ENCODE measurements at places on chromosomes 2 and 18.
A peak's percentile ranks its signal among the peaks of the same experiment; 100 is the strongest.

- DNase-seq, result no peak
These were observed 13.6 kb downstream of the FRZB start for GRCh38 chr2:182852801-182853200.

GRCh38 chr18:54260396-54261072 lies 8.8 kb upstream of the POLI start:
- DNase-seq, result no peak

DNA sequence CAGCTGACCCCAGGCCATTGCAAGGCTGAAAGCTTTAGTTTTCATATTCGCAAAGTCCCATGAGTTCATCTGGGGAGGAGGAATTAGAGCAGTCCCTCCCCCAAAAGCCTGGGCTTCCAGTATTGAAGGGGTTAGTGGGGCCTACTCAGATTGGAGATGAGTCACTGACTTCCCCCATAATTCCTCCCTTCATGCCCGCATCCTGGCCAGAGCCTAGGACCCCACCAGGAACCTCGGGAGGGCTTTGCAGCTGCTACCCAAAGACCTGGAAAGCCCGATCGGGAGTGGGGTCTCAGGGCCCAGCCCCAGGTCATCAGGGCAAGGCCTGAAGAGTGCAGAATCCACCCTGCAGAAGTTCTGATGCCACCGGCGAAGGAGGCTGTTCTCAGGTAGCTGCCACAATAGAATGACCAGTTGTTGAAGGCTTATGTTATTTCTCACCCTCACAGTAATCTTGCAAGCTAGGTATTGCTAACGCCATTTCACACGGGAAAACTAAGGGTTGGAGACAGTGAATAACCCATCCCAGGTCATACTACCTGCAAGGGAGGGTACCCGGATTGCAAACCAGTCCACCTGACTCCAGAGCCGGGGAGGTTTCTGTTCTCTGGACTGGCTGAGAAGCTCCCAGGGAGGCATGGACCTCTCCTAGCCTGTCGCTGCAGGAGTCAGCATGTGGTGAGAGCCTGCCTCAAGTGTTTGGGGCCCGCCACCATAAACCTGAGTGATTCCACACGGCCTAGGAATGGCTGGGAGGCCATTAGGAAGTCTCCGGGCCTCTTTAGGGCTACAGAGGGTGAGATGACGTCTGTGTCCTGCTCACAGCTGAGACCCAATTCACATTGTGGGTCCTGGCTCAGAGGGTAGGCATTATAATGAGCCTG lies 5.8 kb upstream of the ARID5A start:
- no peak for DNase-seq

DNA sequence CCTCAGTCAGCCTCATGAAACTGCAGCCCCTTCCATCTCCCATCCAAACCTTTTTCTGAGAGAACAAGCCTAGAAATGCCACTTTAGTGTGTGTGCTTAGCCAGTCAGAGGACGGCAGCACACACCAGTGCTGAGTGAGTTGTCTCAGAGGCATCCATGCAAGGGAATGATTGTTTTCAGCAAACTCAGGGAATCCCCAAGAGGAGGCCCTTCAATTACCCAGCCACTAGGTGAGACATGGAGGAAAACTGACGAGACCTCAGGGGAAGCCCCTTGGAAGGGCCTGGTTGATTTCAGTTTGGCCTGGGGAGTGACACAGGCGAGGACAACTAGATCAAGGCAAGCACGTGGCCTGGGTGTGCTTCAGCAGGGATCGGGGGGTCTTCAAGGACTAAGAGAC lies 49.7 kb downstream of the APOB start:
- no peak for DNase-seq

GRCh38 chr2:129882476-129882875 lies 97.0 kb upstream of the RAB6C start:
- DNase-seq, result no peak

DNA sequence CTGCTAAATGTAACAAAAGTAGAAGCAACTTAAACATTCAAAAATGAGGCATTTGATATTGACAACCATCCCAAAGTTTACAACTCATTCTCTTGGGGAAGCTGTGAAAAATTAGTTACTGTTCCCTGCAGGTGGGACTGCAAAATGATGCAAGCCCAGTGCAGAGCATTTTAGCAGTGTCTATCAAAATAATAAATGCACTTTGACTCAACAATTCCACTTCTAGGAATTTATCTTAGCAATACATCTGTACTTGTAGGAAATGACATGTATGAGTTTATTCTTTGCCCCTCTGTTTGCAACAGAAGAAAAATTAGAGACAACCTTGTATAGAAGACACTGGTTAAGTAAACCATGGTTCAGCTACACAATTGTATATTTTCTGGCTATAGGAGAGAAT lies 48.0 kb upstream of the TLK1 start:
- no peak for DNase-seq

- no peak for DNase-seq
These were observed 164.1 kb downstream of the SLC8A1 start for GRCh38 chr2:40287773-40288172.

GRCh38 chr2:62204998-62205496 lies 9.1 kb downstream of the B3GNT2 start:
- DNase-seq, result no peak

- DNase-seq, result peak; percentile 14
These were observed 15.5 kb upstream of the ECEL1 start for GRCh38 chr2:232502911-232503808.

GRCh38 chr2:17574406-17575073 lies 34.0 kb downstream of the VSNL1 start:
- DNase-seq, result no peak

DNA sequence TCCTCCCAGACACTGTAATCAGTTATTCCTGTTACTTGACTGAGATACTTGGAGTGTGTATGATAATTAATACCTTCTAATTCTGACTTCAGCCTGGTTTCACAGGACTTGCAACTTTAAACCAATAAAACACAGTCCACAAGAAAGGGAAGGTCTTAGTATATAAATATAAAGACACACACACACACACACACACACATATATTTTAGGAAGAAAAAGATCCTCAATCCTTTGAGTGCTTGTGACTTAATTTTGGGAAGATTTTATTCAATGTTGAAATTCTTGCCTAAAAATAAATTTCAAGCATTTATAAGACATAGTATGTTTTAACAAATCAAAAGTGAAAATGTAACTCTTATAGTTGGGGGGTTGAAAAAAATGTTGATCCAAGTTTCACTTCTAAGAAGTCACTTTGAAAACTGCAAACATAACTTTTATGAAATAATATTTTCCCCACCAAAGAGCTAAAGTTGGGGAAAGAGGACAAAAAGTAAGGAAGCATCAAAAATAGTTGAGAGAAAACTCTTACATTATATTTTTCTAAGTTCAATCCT lies 824 bp upstream of the VPS54 start:
- DNase-seq, result no peak

DNA sequence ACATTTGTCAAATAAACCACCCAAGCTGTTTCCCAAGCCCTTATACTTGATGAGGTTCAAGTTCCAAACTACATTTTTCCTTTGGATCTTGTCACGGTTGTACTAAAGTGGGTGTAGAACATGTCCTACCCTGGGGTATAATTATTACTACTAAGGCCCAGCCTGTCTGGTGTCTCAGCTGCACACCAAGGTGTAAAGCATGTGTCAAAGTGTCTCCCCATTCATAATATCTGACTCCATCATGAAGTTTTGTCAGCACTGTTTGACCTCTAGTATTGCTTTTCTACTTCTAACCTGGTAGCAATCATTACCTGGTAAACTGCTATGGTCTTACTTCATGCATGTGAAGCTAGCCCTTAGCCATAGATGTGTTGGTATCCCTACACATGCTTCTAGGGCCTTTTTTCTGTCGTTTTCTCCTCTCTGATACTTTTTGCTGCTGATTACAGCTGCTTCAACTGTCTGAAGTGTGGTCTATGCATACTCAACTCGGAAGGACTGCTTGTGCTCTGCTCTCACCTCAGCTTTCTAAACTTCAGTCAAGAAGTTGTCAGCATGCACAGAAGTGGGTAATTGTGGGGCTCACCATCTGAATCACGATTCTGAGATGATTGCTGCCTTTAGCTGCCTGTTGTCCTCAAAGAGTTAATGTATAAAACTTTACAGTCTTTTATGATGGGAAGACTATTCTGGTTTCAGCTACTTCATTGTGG lies 445.7 kb upstream of the TRIB2 start:
- DNase-seq, result no peak

DNA sequence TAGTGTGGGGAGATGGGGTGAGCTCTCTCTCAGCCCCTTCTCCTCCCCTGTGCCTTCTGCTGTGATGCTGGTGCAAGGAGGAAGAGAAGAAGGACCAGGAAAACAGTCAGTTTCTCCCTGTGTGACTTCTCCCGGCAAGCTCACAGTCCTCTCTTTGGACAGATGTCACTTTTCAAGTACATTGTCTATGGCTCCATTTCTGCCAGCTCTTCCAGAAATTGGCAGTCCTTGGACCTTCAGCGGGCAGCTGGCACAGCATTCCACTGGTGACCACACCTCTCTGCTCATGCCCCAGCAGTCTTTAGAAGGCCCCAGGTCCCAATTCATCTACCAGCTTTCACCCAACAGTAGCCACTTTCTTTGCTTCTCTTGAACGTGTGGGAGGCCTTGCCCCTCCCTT lies 63.9 kb downstream of the AOX1 start:
- DNase-seq, result no peak

- DNase-seq, result no peak
These were observed 822.6 kb downstream of the TRIB2 start for GRCh38 chr2:13539296-13539695.

GRCh38 chr18:29156531-29156930 lies 979.6 kb upstream of the CDH2 start:
- DNase-seq, result no peak

DNA sequence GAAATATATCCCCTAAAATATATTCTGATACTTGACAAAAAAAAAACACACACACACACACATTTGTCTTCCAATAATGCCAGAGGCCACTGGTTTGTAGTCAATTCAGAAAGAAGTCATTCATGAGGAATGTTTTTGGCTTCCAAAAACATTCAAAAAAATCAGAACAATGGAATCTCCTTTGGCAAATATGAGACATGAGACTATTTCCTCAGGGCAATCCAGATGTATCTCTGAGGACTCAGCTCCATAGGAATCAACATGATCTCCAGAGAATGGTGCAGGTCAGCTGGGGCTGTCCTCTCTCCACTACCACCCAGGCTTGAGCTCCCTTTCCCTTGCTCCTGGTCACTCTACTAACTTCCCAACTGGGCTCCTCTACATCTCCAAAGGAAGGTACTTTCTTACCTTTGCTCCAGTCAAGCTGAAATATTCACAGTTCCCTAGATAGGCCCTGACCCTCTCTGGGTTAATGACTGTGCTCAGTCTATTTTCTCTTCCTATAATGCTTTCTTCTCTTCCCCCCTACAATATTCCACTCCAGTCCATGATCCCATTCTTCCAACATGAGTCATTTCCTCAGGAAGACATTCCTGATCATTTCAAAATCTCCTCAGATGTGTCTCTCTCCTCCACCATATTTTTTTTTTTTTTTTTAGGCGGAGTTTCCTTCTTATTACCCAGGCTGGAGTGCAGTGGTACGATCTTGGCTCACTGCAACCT lies 145.3 kb downstream of the C1D start:
- peak; percentile 47 for DNase-seq

DNA sequence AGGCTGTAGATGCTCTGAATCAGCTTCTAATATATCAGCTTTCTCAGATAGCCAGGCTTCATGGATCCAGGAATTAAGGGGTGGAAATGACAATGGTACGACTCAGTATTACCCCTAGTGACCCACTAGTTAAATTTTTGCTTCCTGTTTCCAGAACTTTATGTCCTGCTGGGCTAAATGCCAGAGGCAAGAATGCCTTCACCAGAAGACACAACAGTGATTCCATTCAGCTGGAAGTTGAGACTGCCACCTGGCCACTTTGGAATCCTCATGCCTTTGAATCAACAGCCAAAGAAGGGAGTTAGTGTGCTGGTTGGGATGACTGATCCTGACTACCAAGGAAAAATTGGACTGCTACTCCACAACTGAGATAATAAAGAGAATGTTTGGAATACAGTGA lies 239.1 kb downstream of the ASXL3 start:
- no peak for DNase-seq

- DNase-seq, result no peak
These were observed 62.8 kb downstream of the DCC start for GRCh38 chr18:52402814-52403213.

DNA sequence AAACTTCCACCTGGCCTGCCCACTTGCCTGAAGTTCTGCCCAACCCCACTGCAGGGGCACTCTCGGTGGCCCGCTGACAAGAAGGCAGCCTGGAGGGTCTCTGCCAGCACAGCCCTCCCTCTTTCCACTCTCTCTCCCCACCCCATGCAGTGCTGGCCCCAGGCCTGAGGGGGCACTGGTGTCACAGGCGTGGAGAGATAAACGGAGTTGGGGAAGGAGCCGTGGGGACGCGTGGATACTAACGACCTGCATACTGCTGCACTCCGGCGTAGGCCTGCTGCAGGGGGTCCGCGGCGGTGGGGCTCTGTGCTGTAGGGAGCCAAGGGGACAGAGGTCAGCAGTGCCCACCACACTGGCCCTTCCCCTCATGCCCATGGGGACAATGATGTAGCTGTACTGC lies 299.3 kb downstream of the CELF4 start:
- no peak for DNase-seq

- DNase-seq, result no peak
These were observed 200.7 kb upstream of the RGPD4 start for GRCh38 chr2:107625982-107626381.

DNA sequence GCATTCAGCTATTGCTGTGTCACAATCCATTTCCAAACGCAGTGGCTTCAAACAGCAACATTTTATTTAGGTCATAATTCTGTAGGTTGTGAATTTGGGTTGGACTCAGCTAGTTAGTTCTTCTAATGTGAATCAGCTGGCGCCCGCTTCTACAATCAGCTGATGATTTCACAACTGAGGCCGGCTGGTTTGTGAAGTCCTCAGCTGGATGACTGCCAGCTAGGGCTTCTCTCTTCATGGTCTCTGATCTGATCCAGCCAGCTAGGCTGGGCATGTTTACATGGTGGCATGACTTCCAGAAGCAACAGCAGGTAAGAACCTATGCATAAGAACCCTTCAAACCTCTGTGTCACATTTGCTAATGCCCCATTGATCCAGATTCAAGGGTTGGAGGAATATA lies 172.0 kb downstream of the SLC4A10 start:
- no peak for DNase-seq

- DNase-seq, result no peak
These were observed 11.7 kb upstream of the KLHL30 start for GRCh38 chr2:238126775-238127164.

GRCh38 chr2:201460532-201460931 lies 9.0 kb downstream of the STRADB start:
- no peak for DNase-seq

- no peak for DNase-seq
These were observed 29.5 kb downstream of the RMC1 start for GRCh38 chr18:23532848-23533247.

DNA sequence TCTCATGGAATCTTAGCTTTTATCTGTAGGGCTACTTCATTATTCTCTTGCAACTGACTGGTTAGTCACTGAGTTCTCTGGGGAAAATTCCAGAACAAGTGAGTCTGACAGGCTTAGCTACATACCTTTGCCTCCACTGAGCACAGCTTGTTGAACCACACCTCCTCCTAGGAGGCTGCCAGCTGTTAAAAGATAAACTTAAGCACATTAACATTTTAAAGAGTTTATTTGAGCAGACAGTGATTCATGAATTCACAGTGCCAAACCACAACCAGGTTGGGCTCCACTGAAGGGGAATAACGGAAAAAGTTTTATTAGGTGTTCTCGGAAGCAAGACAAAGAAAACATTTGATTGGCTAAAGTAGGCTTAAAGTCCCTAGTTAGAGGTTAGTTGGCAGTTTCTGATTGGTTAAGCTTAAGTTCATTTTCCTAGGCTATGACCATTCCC lies 12.5 kb upstream of the SLC38A11 start:
- DNase-seq, result peak; percentile 86

- DNase-seq, result no peak
These were observed 68.2 kb downstream of the HPCAL1 start for GRCh38 chr2:10370895-10371294.

- DNase-seq, result no peak
These were observed 71.4 kb downstream of the HNMT start for GRCh38 chr2:138035608-138036217.
